ENCODE measurements at places on chromosomes 7 and 10.

- DNase-seq, result no peak
Measured at GRCh38 chr7:24233386-24233785, 50.6 kb upstream of the NPY start.

DNA sequence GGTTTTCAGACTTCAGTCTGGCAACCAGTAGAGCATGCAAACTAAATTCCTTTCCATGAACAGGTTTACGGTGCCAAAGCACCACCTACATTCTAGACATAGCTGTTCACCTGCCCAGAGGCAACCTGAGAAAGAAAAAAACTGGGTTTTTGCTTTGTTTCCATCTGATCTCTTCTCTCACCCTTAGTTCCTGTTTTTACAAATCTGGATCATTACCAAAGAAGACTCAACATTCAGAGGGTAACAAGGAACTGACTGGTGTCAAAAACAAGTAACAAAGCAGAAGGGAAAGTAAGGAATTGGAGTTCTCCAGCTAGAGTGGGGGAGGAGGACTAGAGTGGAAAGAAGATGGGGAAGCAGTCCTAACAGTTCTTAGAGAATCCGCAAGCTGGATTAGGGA lies 36.4 kb downstream of the CPVL start:
- DNase-seq, result no peak

DNA sequence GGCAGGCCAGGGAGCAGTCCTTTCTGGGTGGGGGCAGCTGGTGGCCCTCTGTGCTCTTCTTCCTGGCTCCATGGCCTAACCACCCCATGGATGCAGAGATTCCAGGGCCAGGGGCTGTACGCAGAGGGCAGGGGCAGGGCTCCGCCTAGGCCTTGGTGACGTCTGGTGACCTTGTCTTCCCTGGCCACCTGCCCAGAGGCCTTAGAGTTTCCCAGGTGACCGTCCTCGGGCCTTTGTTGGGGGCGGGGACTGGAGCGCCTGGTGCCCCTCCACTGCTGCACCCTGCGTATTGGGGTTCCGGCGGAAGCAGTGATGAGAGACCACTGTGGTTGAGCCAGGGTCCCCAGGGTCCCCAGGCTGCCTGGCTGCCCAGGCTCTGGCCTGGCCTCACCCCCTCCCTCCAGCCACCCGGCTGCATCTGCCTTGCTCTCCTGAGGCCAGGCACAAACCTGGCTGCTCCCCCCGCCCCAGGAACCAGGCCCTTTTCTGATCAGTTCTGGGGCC lies 10.3 kb downstream of the PWWP2B start:
- no peak for DNase-seq

DNA sequence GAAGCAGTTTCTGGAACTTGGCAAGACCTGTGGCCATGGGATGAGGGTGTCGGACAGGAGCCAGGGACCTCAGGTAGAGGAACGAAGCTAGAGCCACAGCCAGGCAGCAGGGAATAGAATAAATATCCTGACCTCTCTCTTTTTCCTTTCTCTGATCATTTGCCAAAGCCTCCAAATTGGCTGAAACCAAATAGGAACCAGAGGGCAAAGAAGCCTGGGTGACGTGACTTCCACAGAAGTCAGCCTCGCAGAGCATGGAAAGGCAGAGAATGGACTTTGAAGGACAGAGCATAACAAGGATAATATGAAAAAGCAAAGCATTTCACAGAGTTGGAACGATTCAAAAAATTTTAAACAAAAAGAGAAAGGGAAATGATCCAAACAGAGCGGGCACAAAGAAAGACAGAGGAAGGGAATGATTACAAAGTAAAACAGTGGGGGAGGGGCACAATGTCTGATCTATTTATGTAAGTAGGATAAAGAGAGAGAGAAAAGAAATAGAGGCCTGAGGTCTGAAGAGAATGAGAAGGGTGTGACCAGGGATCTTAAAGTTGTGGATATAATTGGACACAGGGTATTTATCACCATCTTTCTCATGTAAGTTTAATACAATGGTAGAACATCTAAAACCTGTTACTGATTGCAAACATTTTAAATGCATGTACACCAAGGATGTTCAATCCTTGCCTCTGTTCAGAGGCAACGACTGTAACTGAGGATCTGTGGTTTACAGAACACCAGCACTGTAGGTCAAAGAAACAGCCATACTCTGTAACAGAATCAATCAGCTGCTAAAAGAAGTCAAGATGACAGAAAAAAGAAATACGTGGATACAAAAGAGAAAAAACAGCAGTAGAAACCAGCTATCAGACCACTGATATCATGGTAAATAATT lies 4.5 kb upstream of the ZEB1 start:
- no peak for DNase-seq

GRCh38 chr10:34537629-34538231 lies 277.4 kb downstream of the PARD3 start:
- DNase-seq, result no peak

DNA sequence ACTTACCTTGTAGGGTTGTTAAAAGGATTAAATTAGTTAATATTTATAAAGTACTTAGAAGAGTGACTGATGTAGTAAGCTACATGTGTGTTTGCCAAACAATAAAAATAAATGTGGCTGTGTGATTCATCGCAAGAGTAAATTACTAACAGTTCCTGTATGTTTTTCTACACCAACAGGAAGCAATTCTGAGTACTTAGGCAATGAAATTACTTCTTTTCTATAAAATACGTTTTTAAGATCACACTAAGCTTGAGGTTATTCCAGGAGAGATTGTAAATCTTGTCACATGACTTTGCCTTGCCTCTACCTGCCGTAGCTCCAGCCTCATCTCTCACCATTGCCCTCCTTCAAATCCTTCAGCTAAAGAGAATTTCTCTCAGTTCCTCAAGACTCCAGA lies 18.1 kb upstream of the GSTK1 start:
- DNase-seq, result peak; percentile 22

- peak; percentile 3 for DNase-seq
Measured at GRCh38 chr7:86814661-86815379, 171.1 kb downstream of the GRM3 start.

DNA sequence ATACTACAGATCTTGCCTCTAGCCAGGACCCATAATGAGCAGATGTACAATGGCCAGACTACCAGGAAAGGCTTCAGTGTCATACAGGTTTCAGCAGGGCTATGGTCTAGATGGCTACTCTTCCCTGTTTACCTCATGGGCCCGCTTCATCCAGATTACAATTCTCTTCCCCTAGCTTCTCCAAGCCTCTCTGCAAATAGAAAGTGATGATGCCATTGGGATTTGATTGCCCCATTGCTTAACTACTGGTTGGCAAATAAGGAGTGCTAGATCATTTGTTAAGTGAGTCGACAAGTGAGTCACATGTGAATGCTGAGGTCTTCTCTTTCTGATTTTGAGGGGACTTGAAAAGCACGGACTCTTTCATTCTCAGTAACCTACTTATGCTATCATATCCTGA lies 361.5 kb upstream of the LRRTM3 start:
- peak; percentile 47 for DNase-seq

GRCh38 chr10:60388709-60389301 lies 870 bp downstream of the ANK3 start:
- DNase-seq, result no peak

DNA sequence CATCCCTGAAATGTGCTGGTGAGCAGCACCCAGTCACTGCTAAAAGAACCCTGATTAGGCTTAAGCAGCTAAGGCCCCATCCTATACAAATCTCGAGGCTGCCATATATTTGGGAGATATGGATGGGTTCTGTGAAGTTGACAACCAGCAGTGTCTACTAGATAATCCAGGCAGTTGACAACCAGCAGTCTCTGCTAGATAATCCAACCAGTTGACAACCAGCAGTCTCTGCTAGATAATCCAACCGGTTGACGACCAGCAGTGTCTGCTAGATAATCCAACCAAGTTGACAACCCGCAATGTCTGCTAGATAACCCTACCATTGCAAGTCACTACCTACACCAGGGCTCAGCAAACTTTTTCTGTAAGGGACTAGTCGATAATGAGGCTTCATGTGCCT lies 58.3 kb upstream of the KDM7A start:
- no peak for DNase-seq

DNA sequence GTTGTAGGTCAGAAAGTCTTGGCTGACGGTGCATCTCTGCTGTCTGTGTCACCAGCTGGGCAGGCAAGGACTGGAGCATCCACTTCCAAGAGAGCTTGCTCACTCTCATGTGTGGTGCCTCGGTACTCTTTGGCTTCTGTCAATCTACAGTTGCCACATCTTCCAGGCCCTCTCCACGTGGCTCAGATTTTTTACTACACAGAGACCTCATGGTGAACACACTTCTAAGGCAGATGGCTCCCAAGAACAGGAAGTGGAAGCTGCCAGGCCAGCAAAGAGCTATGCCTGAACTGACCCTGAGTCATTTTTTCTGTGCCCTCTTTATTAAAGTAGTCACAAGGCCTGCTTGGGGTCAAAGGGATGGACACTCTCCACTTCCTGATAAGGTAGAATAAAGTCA lies 351.5 kb upstream of the AUTS2 start:
- DNase-seq, result no peak

GRCh38 chr10:91700788-91701444 lies 68.0 kb upstream of the PPP1R3C start:
- DNase-seq, result peak; percentile 74

DNA sequence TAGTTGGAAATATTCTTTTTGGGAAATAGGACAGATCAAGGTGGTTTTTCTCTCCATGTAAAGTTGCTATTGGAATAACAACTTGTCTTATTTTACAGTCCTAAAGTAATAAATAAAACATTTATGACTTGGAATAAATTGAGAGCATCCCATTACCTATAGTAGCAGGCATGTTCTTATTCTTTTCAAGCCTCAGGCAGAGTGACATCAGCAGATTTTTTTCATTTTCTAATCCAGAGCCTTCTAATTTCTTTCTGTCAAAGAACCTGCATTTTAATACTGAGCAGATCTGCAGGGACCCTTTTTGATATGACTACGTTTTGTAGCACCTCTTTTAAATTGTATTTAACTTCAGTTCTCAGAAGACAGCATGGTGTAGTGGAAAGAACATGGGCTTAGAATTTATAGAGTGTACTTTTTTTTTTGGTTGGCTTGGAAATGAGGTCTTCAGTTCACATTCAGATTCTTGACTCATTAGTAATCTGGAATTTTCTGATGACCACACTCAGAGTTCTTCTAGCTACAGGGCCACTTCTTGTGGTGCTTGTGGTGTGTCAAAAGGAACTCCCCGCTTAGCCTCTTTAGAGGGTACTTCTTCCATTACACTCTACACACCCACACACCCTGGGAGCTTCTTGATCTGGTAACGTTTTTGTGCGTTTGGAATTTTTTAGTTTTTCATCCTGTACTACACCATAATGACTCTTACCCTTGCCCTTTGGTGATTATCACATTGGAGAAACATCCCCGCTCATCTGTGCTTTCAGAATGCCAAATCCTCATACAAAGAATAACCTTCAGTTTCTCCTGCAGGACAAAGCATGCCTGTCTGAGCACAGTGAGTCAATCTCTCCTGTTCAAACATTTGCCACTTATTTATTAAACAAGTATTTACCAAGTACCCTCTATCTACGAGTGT lies 34.6 kb downstream of the AGK start:
- DNase-seq, result peak; percentile 91

- DNase-seq, result no peak
Measured at GRCh38 chr10:84126785-84127167, 12.5 kb upstream of the GHITM start.

DNA sequence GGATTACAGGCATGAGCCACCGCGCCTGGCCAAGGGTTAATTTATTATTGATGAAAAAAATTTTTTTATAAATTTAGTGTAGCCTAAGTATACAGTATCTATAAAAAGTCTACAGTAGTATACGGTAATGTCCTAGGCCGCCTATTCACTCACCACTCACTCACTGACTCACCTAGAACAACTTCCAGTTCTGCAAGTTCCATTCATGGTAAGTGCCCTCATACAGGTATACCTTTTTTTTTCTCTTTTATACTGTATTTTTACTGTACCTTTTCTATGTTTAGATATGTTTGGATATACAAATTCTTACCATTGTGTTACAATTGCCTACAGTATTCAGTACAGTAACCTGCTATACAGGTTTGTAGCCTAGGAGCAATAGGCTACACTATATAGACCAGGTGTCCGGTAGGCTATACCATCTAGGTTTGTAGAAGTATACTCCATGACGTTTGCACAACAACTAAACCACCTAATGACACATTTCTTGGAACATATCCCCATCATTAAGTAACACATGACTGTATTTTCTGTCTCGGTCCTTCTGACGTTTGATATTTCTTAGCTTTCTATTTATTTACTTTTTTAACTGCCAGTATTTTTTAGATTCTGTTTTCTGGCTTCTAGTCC lies 23.4 kb downstream of the IRF5 start:
- no peak for DNase-seq

DNA sequence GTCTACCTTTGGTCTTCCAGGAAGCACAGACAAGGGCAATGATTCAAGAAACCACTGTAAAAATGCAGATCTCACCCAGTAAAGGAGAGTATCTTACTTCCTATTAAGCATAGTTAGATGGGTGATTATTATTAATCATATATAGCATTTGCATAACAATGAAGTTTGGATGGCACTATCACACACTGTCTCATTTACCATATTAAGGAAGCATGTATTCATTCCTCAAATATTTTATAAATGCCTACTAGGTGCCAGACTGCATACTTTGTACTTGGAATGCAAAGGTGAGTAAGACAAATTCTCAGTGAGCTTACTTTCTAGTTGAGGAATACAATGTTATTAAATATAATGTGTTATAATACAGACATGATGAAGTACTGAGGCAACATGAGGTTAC lies 53.9 kb upstream of the SKAP2 start:
- no peak for DNase-seq

DNA sequence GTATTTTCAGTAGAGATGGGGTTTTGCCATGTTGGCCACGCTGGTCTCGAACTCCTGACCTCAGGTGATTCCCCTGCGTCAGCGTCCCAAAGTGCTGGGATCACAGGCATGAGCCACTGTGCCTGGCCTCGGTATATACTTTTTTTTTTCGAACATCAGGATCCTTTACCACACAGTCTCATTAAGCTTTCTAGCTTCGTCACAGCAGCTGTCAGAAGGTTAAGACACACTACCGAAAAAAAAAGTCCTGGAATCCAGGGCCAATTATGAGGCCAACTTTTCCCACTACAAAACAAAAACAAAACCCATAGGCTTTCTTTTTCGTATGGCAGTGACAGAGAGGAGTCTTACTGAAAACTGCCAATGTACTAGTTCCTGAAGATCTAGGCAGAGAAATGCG lies 30.7 kb downstream of the ZC3HC1 start:
- DNase-seq, result no peak

- DNase-seq, result peak; percentile 80
Measured at GRCh38 chr10:13839430-13839990, 252.7 kb downstream of the PRPF18 start.

- DNase-seq, result peak; percentile 61
Measured at GRCh38 chr10:77692782-77693181, 55.2 kb upstream of the KCNMA1 start.

GRCh38 chr10:48442809-48443177 lies 136.3 kb downstream of the MAPK8 start:
- DNase-seq, result no peak

- DNase-seq, result no peak
Measured at GRCh38 chr7:121271916-121272315, 56.9 kb upstream of the WNT16 start.

GRCh38 chr10:78957471-78958039 lies 111.2 kb upstream of the ZMIZ1 start:
- DNase-seq, result peak; percentile 49
